ENCODE measurements at places on chromosomes 5 and 9.

GRCh38 chr5:42745856-42746255, 10.8 kb upstream of the CCDC152 start:
- DNase-seq = no peak

GRCh38 chr9:72996684-72997314, 43.9 kb upstream of the ALDH1A1 start:
- no peak for DNase-seq

- DNase-seq = no peak
Measured at GRCh38 chr5:77452351-77452750, 39.8 kb downstream of the WDR41 start.

DNA sequence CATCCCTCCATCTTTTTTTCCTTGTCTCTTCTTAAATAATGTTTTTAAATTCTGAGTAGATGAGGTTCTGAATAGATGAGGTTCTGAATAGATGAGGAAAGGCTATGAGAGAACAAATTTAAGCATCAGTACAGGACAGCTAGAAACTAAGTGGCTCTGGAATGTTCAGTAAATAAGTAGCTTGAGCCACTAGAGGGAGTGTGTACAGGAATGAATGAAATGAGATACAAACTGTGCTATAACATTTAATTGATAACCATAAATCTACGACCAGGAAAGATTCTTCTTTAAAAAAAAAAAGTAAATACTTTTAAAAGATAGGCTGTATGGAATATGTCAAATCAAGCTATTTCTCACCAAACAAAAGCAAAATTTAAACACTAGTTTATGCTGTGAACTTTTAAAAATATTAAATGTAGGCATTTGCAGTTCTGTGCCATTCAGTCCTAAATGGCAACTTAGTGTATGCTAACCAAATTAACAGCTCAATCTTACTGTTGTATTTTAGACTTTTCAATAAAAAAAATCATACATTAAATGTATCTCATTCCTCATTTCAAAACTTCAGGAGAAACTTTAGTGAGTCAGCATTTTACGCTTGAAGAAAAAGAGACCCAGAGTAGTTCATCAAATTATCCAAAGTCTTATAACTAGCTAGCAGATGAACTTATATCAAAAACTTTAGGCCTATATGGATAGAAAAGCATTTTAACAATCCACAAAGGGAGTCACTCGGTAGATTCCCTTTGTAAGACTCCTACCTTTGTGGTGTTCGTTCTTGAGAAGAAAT, 70.4 kb upstream of the SNX2 start:
- DNase-seq = no peak

Data from activated T-cell treated with anti-CD3 and anti-CD28 coated beads, Interleukin-2, amount 50 U/mL, for 72 hours (primary cell).